NCI-H774 (cell line): ENCODE measurements at places on chromosomes 11 and 22.

DNA sequence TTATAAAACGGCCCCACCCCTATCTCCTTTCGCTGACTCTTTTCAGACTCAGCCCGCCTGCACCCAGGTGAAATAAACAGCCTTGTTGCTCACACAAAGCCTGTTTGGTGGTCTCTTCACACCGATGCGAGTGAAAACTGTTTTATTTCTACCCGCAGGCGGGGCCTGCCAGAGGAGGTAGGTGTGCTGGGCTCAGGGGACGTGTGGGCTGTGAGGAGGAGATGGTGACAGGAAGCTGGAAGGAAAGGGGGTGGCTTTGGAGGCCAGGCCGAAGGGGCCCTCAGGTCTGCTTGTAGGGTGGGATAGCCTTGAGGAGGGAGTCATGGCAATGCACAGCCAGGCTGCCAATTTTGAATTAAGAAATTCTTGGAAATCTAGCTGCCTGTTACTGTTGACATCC is 21.3 kb upstream of the KRTAP5-7 start:
- no peak for DNase-seq

DNA sequence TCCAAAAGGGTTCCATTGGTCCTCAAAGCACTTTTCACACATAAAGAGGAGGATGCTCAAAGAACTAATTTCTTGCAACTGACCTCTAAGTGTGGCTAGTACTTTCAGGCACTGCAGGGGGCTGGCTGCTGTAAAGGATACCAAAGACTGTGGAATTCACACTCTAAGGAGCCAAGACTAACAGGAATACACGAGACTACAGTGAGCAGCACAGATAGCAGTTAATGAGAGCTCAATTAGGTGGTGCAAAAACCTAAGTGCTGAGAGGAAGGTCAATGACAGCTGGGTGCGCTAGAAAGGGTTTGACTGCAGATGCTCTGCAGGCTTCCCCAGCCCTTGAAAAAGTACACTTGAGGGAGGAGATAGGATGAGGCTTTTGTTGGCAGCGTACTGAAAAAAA is 124.3 kb upstream of the NTM start:
- no peak for DNase-seq

- no peak for DNase-seq
Observed at GRCh38 chr22:48926643-48927042, 901.0 kb downstream of the BRD1 start.

DNA sequence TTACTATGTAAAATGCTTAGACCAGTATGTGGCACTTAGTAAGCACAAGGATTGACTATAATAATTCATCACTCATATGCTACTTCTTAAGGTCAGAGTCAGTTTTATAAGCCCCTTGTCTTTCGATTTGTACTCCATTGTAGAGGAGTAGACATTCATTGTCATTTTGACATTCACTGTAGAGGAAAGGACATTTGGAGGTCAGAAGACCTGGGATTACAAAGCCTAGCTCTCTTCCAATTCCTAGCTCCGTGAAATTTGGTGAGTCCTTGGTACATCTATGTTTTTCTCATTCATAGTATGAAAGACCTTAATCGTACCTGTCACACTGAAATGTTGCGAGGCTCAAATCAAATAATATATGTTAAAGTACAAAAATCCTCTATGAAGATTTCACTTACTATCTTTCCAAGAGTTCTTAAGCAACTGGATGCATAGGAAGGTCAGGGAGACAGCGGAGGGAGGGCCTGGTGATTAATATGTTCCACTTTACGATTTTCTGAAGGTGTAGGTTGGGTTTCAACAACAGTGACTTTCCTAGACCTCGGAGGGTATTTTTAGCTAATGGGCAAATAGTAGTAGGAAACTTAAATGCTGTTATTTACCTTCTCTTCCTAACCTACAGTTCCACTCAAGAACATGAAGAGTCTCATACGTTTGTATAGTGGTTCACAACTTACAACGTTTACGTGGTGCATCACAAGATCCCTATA is 1.4 kb upstream of the EMSY start:
- no peak for DNase-seq

- DNase-seq: no peak
Observed at GRCh38 chr11:77372726-77373125, 71.2 kb upstream of the GDPD4 start.

DNA sequence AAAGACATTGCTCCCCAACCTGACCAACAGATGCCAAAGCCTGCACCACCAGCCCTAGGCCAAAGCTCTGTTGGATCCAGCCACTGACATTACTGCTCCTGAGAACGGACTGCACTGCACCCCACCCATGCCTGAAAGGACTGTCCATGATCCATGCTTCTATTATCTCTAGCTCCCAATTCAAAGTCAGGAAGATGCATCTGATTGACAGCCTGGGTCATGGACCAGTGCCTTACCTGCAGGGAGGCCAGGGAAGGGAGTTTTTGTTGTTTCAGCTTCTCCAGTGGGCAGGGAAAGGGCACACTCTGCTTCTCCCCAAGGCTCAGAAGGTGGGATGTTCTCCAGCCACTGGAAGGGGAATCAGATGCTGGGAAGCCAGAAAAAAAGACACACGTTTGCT is 4.8 kb upstream of the PRDM11 start:
- no peak for DNase-seq

- no peak for DNase-seq
Observed at GRCh38 chr11:92048415-92048814, 176.2 kb upstream of the FAT3 start.

- DNase-seq: no peak
Observed at GRCh38 chr11:34910817-34911216, 5.4 kb downstream of the APIP start.

- no peak for DNase-seq
Observed at GRCh38 chr11:112290493-112290850, 29.8 kb upstream of the PLET1 start.
